Stimulated activated CD4-positive, alpha-beta T cell treated with anti-CD3 and anti-CD28 coated beads, TNF-alpha, amount 100 ng/mL, for 1 hour (primary cell): ENCODE measurements at places on chromosomes 11 and 22.

DNA sequence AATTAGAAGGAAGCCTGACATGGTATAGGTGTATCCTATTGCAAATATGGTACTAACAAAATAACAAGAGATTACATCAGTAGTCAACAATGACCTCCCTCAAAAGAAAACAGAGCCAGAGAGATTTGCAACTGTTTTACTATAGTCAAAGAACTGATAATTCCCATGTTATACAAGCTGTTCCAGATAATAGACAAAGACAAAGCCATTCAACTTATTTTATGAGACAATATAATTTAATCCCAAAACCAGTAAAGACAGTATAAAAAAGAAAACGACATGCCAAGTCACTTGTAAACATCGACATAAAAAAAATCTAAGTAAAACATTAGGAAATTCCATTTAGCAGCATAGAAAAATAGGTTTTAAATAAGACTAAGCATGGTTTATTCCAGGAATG is 65.2 kb downstream of the PIWIL4 start:
- no peak for DNase-seq

DNA sequence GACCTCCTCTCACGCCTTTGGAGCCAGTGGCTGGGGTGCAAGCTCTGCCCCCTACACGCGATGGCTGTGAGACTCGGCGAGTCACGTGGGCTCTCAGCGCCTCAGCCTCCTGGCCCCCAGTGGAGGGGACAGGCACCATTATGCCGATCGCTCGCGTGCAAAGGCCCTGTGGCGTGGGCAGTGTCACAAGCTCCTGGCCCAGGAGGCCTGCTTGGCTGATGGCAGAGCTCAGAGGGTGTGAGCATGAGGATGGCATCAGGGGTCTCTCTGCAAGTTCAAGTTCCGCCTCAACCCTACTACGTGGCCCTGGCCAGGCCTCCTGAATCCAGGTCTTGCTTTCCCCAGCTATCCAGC is 90.8 kb upstream of the KCNQ1OT1 start:
- DNase-seq: no peak

- DNase-seq: no peak
Measured at GRCh38 chr11:13760115-13760514, 91.6 kb downstream of the FAR1 start.

- DNase-seq: no peak
Measured at GRCh38 chr22:46428602-46429324, 93.2 kb downstream of the TRMU start.

- DNase-seq: no peak
Measured at GRCh38 chr22:39915295-39915726, 14.4 kb downstream of the GRAP2 start.

- DNase-seq: no peak
Measured at GRCh38 chr11:26950260-26950719, 43.6 kb upstream of the FIBIN start.
